Nucleus accumbens (tissue), 56 donors: ENCODE measurements at places on chromosomes 3 and 15.

DNA sequence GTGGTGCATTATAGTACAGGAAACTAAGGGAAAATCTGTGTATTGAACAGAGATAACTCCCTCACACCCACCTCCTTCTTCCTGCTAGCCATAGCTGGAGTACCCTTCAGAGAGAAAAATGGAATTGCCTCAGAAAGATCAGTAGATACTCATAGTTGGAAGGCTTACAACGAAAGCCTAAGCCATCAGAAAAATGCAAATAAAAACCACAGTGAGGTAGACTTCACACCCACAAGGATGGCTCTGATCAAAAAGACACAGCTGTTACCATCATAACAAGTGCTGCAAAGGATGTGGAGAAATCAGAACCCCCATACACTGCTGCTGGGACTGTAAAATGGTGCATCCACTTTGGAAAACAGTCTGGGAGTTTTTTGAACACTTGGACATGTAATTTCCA, 7.4 kb upstream of the DLG1 start:
- no peak for DNase-seq

DNA sequence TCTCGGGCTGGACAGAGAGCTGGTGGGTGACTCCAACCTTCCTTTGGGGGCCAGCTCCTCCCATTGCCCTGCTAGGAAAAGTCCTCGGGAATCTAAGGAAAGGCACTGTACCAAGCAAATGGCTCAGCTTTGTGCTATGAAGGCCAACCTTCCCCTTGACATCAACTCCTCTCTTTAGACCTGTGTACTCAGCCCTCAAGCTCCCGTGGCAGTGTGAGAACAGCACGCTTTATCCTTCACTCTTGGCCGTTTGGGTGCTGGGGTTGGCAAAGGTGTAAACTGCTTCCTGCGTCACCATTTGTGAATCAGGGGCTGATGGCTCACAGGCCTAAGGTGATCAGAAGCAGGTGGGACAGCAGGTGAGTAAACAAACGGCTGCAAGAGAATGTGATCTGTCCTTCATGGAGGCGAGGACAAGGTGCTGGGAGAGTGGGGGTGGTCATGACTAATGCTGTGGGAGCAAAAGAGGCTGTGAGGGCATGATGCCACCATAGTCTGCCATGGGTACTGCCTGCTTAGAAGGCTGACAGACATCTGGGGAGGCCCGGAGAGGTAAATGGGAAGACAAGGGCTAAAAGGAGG, 165.2 kb upstream of the TPM1 start:
- no peak for DNase-seq

- peak; percentile 17 for DNase-seq
Observed at GRCh38 chr3:48423241-48423882, 6.5 kb downstream of the PLXNB1 start.

- no peak for DNase-seq
Observed at GRCh38 chr3:14885307-14885706, 62.1 kb upstream of the NR2C2 start.

DNA sequence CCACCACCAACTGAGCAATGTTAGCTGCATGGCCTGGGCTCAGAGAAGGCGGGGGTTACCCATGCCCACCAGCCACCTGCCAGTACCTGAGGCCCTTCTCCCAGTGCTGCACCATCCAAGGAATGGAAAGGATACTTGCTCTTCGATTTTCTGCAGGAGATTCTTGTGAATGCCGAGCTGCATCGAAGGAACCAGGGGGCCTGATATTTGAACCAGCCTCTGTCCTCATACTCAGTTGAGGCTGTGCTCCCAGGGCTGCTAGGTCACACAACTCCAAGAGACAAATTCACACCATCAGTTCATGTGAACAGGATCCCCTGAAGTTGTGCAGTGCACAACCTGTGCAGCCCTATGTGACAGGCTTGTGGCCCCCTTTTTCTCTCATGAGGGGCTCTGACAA, 18.0 kb downstream of the PLA2G4F start:
- no peak for DNase-seq

GRCh38 chr15:38696109-38696727, 131.6 kb upstream of the RASGRP1 start:
- no peak for DNase-seq
